CD4-positive, alpha-beta memory T cell (primary cell): ENCODE measurements at places on chromosomes 12 and 14.

- no peak for DNase-seq
Observed at GRCh38 chr12:66709893-66710292, 31.0 kb upstream of the GRIP1 start.

DNA sequence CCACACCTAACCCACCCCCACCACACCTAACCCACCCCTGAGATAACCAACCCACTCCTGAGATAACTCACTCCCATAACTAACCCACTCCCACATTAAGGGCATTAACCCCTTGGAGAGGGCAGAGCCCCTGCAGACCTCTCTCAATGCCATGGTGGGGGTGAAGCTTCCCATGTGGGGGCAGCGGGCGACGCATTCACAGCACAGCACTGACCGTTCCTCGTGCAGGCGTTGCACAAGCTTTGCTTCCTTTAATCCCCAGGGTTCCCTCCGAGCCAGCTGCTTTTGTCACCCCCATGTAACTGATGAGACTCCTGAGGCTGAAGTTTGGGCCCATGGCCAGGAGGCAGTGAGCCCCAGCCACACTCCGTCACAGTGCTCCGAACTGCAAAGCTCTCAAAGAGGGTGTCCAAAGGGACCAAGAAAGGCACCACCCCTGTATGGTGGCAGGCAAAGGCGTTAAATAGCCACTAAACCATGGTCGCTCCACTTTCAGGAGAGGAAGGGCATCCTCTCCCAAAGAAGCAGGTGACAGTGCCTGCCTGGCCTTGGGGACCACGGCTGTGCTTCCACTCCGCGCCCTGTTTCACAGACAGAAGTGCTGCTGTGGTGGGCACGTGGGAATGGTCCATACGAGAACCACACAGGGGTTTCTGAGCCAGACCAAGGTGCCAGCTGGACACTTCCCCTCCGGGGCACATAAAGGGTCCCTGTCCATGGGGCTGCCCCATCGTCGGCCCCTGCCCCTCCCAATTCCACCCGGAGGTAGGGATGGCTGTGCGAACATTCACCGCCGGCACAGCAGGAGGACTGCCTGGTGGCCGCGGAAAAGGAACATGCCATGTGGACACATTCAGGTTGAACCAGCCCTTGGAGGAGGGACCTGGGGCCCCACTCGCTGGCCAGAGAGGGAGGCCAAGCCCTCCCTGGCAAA is 28.3 kb downstream of the GALNT9 start:
- DNase-seq, result no peak

GRCh38 chr14:50954811-50955372 is 10.6 kb upstream of the PYGL start:
- DNase-seq, result no peak

DNA sequence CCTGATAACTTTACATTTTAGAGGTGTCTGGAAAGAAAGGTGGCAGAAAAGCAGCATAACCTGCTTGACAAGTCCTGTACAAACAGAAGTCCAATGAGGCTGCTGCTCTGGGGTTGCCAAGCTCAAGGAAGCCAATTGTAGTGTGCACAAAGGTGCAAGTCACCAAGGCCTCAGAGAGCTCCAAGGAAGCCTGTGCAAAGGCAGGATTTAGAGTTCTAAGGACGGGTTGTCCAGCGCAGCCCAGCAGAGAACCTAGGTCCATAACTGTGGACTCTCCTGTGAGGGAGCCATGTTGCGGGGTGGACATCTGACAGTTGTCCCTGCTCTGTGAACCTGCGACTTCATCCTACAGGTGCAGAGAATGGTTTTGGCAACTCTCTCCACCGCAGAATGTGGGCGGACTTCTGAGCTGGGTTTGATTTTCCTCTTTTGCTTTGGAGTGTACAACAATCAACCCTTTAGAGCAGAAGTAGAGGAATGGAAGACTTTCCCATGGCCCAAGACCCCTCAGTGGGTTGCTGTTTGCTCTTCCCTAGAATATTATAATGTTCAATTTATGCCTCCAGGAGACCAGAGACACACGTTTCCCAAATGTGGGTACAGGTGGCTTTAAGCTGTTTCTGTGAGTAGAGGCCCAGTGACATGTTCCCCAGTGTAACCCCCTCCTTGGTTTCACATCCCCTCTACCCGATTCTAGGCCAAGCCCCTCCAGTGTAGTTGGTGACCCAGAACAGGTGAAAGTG is 81.0 kb downstream of the ETV6 start:
- DNase-seq, result no peak

GRCh38 chr14:96086032-96086431 is 46.9 kb downstream of the C14orf132 start:
- DNase-seq, result no peak

DNA sequence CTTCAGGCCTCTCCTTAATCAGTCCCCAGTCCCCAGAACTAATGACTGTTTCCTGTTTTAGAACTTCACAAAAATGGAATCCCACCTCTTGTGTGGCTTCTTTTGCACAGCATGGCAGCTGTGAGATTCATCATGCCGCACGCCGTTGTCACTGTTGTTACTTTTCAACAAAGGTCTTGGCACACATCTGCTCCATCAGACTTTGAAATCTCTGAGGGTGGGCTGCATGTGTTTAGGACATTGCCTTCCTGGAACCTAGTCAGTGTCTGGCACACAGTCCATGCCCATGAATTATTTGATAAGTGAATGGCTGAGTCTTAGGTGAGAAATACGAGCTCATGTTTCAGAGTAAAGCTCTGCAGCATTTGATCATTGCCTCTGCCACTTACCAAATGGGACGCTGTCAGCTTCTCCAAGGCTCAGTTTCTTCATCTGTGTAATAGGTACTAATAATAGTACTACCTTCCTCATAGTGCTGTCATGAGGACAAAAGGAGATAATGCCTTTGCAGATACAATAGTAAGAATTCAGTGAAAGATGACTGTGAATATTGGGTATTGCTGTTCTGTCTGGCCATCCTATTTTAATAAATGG is 90.4 kb downstream of the SRRM4 start:
- DNase-seq, result no peak

GRCh38 chr12:123111498-123112165 is 39.3 kb downstream of the PITPNM2 start:
- DNase-seq, result no peak

DNA sequence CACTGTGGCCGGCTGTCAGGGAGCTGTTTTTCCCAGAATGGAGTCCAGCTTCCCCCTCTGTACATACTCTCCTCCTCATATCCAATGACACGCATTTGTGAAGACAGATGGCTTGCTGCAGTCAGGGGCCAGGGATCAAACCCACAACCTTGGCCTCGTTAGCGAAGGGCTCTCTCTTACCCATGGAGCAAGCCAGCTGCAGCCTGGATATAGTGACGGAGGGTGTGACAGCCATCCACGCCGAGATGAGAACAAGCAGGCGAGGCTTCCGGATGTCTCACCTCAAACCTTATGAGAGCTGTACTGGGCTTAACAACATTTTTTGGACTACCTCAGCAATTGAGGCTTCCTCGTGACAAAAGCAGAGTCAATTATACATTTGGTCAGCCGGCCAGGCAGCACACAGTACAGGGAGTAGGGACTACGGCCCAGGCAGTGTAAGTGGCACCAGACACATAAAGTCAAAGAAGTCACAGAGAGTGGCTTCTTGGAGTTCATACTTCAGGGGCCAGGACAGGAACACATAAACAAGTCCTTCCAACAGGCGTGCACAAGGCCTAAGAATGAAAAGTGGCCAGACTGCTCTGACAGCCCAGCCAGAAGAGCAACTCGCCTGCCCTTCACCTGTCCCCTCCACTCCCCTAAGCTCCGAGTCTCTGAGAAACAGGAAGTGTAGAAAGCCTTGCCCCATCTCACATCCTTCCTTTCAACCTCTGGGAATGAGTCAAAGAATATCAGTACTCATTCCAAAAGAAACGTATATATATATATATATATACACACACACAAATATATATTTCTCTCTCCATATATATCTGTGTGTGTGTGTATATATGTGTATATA is 115.1 kb downstream of the TTC7B start:
- no peak for DNase-seq

- no peak for DNase-seq
Observed at GRCh38 chr12:104870797-104871196, 87.3 kb downstream of the SLC41A2 start.

DNA sequence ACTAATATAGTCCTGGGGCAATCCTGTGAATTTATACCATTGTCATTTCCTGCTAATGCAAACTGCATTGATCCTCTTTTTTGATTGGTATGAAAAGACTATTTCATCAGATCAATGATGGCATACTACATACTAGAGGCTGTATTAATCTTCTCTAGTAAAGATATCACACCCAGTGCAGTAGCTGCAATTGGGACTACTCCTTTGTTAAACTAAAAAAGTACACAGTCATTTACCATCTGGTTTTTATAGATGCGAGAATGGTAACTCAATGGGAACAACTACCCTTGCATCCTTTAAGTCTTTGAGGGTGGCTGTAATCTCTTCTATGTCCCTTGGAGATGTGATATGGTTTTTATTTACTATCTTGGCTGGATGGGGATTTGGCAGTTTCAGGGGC is 80.2 kb upstream of the STK38L start:
- no peak for DNase-seq

GRCh38 chr14:58607131-58607951 is 30.4 kb upstream of the DACT1 start:
- DNase-seq, result no peak

GRCh38 chr12:130486146-130486435 is 148.4 kb downstream of the PIWIL1 start:
- DNase-seq, result no peak

DNA sequence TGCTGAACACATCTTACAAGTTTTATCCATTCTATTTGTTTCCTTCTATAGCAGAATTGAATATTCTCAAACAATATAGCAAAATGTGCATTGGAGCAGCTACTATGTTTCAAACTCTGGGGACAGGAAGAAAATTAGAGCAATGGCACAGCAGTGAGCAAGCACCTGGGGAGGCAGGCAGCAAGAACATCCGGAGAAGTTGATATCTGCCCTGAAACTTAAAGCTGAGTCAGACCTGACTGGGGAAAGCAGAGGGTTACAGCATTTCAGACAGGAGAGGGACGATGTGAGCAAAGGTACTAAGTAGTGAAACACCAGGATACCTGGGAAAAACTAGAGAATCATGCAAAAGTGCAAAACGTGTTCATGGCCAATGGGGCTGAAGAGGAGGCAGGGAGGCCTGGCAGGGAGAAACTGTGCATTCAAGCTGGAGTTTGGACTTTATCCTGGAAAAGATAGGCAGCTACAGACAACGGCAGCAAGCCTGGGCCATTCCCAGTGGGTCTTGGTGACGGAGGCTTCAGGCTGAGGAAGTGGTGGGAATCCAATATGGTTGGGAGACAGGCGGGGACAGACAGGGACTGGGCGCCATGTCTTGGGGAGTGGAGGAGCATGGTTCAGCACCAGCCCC is 118.0 kb upstream of the CDKN3 start:
- DNase-seq, result no peak

DNA sequence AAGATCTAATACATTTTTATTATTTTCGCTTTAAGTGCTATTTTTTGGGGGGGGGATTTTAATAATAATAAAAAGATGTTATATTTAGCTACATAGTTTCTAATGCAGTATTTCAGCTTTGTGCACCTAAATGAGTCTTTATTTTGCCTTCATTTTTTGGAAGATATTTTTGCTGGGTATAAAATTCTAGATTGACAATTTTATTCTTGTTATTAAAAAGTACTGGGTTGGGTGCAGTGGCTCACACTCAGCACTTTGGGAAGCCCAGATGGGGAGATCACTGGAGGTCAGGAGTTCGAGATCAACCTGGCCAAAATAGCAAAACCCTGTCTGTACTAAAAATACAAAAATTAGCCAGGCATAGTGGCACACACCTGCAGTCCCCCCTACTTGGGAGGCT is 173.6 kb downstream of the SLC15A5 start:
- no peak for DNase-seq

DNA sequence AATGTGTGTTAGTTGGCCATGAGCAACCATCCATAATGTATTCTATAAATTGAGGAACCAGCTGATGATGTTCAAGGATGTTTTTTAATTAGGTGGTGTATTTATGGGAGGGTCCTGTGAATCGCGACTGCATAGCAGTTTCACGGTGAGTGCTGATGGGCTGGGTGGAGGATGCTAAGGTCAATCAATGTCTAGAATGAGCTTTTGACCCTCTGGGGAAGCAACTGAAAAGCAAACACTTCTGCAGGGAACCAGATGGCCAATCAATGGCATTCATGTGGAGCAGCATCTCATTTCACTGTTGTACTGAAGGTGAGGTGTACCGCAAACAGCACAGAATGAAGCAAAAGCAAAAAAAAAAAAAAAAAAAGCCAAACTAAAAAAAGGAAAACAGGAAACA is 676.1 kb upstream of the TMEM132C start:
- DNase-seq, result no peak

- DNase-seq, result no peak
Observed at GRCh38 chr14:23610815-23611289, 25.3 kb upstream of the DHRS2 start.

- no peak for DNase-seq
Observed at GRCh38 chr12:14935031-14935430, 3.3 kb downstream of the ERP27 start.

GRCh38 chr12:99978152-99978551 is 6.6 kb downstream of the ANKS1B start:
- DNase-seq, result no peak

DNA sequence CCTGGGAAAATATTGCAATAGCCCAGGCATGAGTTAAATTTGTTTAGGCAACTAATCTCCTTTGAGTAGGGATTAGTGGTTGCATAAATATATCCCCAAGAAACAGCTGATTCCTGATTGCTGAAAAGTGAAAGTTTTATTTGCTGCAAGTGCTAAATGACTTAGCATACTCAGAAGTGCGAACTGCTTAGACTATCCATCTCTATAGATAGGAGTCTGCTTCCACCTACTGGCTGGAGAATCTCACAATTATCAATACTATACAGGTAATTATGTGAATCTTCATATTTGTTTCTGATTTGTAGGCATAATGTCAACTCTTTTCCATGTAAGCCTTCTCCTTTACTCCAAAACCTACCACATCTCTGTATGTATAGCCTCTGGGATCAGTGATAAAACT is 12.0 kb upstream of the SLCO1B3 start:
- DNase-seq, result no peak

DNA sequence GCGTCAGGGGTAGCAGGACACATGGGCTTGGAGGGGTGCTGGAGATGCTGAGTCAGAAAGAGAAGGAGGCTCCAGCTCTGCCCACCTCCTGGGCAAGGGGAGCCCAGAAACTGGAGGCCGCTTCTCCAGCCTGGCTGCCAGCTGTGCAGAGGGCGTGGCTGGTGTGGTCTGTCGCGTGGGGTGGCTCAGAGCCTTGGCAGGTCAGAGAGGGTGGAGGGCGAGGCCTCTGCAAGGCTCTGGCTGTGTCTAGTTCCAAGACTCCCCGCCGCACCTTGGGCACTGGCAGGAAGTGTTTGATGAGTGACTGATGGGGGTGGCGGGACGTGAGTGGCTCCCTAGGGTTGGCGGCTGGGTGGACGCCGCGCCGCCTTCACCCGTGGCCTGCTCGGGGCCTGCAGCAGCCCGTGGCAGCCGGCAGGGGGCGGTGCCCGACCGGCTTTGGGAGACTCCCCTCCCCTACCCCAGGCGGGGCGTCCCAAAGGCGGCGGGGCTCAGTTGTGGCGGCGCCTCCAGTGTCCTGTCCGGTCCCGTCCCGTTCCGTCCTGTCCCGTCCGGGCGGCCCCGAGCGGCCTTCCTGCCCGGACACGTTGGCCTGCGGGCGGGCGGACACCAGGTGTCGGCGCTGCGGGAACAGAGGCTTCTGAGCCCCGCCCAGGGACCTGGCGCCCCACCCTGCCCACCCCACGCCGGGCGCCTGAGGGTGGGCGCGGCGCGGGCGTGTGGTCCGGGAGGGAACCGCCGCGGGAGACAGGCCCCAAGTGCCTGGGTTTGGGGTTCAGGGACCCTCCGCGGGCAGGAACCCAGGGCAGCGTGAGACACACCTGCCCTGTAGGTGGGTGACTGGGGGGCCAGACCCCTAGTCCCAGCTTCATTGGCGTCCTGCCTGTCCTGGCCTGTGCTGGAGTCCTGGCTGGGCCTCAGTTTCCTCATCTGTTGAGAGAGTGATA is 39.7 kb downstream of the KRT80 start:
- peak; percentile 75 for DNase-seq
